ENCODE measurements at places on chromosomes 3 and 15. TPM values are rescaled to one million over a fixed set of nuclear protein-coding genes. Genes with fewer than 3 reads are reported as not detected.
A peak's percentile ranks its signal among the peaks of the same experiment; 100 is the strongest.

- peak overlapping the region; percentile 9 for H3K27ac ChIP-seq
- peaks cover 8% of the 10 kb centered on the region for H3K4me1 ChIP-seq
- DNase-seq: peak; percentile 71
- no peak overlapping the region for H3K4me3 ChIP-seq
- H3K36me3 ChIP-seq: no peaks in the 10 kb centered on the region
Observed at GRCh38 chr3:115217678-115218451, 70.8 kb upstream of the ZBTB20 start.

DNA sequence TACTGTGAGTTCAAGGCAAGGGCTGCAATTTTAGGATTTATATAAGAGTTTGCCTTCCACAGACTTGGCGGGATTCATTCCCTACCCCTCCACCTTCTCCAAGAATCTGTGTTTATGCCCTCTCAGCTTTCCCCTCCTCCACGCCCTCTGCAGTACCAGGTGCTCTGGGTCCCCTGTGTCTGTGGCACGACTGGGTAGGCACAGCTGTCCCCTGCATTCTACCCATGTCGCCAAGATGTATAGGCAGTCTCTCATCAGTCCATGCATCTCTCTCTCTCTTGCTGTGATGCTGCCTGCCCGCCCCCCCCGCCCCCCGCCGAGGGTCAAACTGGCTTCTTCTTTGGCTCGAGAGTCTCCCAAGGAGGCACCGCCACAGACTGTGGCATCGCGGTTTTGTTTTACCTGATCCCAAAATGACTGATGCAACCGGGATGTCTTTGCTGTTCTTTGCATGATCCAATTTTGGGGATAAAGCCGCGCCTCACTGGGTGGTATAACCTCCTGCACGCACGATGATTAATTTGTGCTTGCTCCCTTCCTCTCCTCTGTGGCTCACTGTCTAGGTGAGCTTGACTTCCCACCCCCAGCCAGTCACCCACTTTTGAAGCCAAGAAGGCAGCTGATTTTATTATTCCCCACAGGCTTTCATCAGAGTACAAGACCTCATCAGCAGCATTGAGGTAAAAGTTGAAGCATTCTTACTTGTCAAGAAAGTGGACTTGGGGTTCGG, 43.7 kb downstream of the EFCAB12 start:
- no peaks in the 10 kb centered on the region for H3K4me1 ChIP-seq
- no peak overlapping the region for H3K4me3 ChIP-seq
- H3K27me3 ChIP-seq: no peaks in the 10 kb centered on the region
- peaks cover 17% of the 10 kb centered on the region for H3K36me3 ChIP-seq

The GCNT3 gene
- not detected for total RNA-seq

GRCh38 chr15:87871258-87871681, 385.3 kb downstream of the NTRK3 start:
- DNase-seq: peak; percentile 6
- H3K27me3 ChIP-seq: no peaks in the 10 kb centered on the region
- no peaks in the 10 kb centered on the region for H3K4me1 ChIP-seq
- H3K4me3 ChIP-seq: no peak overlapping the region

DNA sequence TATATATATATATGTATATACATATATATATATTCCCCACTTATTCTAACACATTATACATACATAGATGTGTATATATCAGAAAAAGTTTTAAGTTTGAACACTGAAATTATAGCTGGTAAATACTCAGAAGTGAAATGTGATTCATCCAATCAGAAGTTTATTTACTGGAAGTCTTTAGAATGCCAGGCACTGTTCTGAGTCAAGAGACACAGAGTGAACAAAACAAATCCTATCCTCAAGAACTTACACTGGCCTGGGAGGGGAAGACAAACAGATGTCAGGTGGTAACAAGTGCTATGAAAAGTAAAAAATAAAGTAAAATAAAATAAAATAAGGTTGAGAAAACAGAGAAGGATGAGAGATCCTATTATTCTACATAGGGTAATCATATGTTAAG, 13.4 kb downstream of the DHX36 start:
- no peak for DNase-seq
- no peaks in the 10 kb centered on the region for H3K4me1 ChIP-seq
- H3K27ac ChIP-seq: peak overlapping the region; percentile 59
- H3K36me3 ChIP-seq: peaks cover 87% of the 10 kb centered on the region
- H3K27me3 ChIP-seq: no peaks in the 10 kb centered on the region

GRCh38 chr15:31259562-31260252, 66.9 kb upstream of the KLF13 start:
- H3K36me3 ChIP-seq: peaks cover 12% of the 10 kb centered on the region
- DNase-seq: no peak
- no peak overlapping the region for H3K4me3 ChIP-seq
- H3K27ac ChIP-seq: no peak overlapping the region
- no peaks in the 10 kb centered on the region for H3K27me3 ChIP-seq
- peaks cover 30% of the 10 kb centered on the region for H3K4me1 ChIP-seq

DNA sequence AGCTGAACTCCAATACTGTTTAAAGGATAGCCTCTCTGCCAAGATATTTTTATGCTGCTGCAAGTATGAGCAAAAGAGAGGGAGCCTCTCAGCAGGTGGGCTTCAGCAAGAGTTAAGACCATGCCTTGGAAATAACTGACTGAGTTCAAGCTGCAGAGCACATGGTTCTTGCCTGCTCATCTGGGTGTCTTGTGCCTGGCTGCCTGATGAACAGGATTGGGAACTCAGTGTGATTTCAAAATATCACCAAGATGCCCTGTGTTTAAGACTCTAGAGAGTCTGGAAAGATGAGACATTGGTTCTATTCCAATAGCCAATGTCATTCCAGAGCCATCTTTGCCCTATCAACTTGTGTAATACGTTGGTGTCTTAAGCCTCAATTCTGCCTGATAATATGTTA, 147.5 kb upstream of the VEPH1 start:
- H3K27ac ChIP-seq: no peak overlapping the region
- no peaks in the 10 kb centered on the region for H3K27me3 ChIP-seq
- H3K4me3 ChIP-seq: no peak overlapping the region

GRCh38 chr15:68794863-68795262, 25.8 kb downstream of the ANP32A start:
- no peak for DNase-seq
- H3K36me3 ChIP-seq: peaks cover 16% of the 10 kb centered on the region
- peak overlapping the region; percentile 60 for H3K27ac ChIP-seq

GRCh38 chr15:94524565-94524964, 293.2 kb downstream of the MCTP2 start:
- peaks cover 6% of the 10 kb centered on the region for H3K4me1 ChIP-seq
- no peaks in the 10 kb centered on the region for H3K27me3 ChIP-seq
- no peak overlapping the region for H3K27ac ChIP-seq
- DNase-seq: peak; percentile 50
- no peaks in the 10 kb centered on the region for H3K36me3 ChIP-seq

GRCh38 chr15:67022587-67023105, 42.8 kb upstream of the SMAD3 start:
- no peaks in the 10 kb centered on the region for H3K27me3 ChIP-seq
- no peak overlapping the region for H3K27ac ChIP-seq
- H3K4me1 ChIP-seq: peaks cover 33% of the 10 kb centered on the region

DNA sequence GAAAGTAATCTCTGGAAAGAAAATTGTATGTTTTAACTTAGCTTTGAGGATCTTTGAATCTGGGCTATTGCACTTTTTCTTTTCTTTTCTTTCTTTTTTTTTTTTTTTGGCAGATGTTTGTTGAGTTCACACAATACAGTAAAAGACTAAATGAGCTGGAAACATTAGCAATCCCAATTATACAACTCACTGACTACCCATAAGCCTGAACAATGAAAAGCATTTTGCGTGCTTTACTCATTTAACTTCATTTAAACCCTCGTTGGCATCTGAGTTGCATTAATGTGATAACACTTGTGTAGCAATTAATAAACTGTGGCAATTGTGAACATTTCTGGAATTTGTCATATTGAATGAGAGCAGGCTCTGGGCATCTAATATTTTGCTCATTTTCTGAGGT, 269.4 kb upstream of the RBMS3 start:
- no peak overlapping the region for H3K4me3 ChIP-seq
- no peak overlapping the region for H3K27ac ChIP-seq
- no peak for DNase-seq
- no peaks in the 10 kb centered on the region for H3K36me3 ChIP-seq
- H3K27me3 ChIP-seq: no peaks in the 10 kb centered on the region

The SMCO1 gene
- not detected for total RNA-seq

The FETUB gene
- total RNA-seq: 0.47 TPM

- no peak overlapping the region for H3K27ac ChIP-seq
- peaks cover 26% of the 10 kb centered on the region for H3K4me1 ChIP-seq
- H3K4me3 ChIP-seq: no peak overlapping the region
- peaks cover 4% of the 10 kb centered on the region for H3K36me3 ChIP-seq
- no peak for DNase-seq
Observed at GRCh38 chr3:32498252-32498651, 4.4 kb downstream of the CMTM6 start.

The DGKG gene
- total RNA-seq: not detected

The RNF168 gene
- total RNA-seq: 25.0 TPM

DNA sequence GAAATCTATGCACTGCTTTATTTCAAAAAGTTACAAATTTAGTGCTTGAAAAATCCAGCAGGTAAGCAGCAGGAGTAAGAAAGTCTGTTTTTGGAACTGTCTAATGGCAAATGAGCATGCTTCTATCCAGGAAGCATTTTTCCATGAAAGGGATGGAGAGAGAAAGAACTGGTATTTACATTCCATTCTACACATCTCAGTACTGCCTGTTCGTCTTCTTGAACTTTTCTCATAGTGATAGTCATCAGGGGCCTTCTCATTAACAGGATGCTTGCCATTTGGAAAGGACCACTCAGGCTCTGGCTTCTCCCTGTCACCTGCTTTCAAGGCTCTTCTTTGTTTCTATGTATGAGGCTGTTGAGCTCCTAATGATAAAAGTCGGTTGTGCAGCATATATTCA, 267.3 kb upstream of the IL12A start:
- H3K36me3 ChIP-seq: no peaks in the 10 kb centered on the region
- H3K4me3 ChIP-seq: no peak overlapping the region
- no peaks in the 10 kb centered on the region for H3K27me3 ChIP-seq
- H3K27ac ChIP-seq: no peak overlapping the region
- DNase-seq: no peak
- peaks cover 12% of the 10 kb centered on the region for H3K4me1 ChIP-seq
